ENCODE measurements at places on chromosomes 16 and 17.

DNA sequence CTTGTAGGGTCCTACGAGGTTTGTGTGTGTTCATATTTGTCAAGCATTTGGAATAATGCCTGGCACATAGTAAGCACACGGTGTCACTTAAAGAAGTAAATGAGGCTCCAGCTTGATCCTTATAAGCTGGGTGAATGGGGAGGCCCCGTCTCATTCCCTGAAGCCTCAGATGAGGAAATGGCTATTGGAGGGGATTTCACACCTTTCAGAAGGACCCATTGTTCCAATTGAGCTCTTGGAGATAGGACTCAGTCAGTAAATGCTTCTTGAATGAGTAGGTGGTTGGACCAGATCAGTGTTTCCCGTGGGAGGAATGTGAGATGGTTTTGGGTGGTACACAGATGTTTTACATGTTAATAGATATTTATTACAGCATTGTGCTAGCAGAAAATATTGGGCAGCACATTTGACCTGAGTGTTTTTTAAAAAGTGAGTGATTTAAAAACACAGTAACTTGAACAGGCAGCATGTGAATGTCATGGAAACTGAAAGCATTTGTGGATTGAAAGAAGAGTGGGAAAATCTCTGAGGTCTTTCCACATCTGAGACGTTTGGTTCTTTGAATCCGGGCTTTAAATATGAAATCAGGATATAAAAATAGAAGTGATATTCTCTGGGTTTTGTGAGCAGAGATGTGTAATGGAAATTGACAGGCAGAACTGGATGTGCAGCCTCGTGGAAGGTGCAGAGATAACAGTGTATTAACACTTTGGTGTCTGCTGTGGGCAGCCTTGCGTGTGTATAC, 36.4 kb upstream of the ARHGAP17 start:
- DNase-seq, result no peak

GRCh38 chr16:58828901-58829545, 94.9 kb upstream of the GOT2 start:
- no peak for DNase-seq

- no peak for DNase-seq
These were observed 8.0 kb upstream of the TSPOAP1 start for GRCh38 chr17:58336456-58337209.

DNA sequence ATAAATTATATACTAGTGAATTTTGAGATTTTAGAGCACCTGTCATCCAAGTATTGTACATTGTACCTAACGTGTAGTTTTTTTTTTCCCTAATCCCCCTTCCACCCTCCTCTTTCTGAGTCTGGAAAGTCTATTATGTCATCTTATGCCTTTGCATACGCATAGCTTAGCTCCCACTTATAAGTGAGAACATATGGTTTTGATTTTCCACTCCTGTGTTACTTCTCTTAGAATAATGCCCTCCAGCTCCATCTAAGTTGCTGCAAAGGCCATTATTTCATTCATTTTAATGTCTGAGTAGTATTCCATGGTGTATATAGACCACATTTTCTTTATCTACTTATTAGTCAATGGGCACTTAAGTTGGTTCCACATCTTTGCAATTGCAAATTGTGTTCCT, 177.0 kb upstream of the C16orf82 start:
- DNase-seq, result no peak

GRCh38 chr16:12344577-12345343, 368.2 kb downstream of the SNX29 start:
- DNase-seq, result no peak

DNA sequence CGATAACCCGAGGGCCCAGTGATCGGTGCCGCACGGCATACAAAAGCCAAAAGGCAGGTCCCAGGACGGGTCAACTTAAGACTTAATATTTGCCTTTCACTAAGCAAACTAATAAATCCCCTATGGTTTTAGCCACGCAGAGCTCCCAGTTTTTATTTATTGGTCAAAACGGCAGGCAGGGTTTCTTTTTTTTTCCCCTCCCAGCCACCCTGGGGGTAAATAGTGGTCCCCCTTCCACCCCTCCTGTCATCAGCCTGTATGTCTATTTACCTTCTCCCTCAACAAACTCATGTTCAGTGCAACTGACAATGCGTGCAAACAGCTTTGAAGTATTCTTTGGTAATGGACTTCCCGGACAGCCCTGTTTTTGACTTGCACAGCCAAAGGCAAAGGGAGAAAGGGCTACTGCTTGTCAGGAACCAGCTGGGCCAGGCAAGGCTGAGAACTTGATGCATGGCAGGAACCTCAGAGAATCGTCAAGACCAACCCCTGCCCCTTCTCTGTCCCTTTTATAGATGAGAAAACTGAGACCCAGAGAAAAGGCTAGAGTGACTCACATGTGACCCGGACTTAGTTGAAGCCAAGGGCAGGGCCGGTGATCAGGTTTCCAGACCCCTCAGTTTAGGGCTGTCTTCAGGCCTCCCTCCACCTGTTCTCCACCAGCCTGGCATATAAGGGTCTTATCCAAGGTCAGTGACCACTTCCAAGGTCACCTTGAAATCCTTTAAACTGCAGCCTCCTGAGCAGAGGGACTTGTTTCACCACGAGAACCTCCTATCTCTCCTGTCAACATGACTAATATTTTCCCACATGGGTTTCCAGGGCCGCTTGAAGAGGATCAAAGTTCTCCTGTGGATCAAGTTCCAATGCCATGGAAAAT, 279.0 kb downstream of the SOX9 start:
- no peak for DNase-seq

DNA sequence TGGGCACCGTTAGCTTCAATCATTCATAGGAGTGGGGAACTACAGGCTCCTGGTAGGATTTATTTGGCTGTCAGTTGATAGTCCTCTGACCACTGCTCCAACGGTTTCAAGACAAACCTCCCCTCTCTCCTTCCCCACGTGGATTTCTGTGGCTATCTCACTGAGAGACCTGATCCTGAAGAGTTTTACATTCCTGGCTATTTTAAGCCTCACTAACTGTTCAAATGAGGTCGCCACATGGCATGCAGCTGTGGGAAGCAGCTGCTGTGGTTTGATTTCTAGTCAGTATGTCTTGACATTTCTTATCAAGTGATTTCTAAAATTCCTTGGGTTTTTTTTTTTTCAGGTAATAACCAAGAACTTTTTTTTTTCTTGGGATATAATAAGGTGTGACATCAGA, 38.3 kb downstream of the CDK5R1 start:
- DNase-seq, result no peak

GRCh38 chr17:61227866-61228265, 171.8 kb upstream of the TBX2 start:
- no peak for DNase-seq

- no peak for DNase-seq
These were observed 39.7 kb downstream of the NACA2 start for GRCh38 chr17:61551255-61551742.

DNA sequence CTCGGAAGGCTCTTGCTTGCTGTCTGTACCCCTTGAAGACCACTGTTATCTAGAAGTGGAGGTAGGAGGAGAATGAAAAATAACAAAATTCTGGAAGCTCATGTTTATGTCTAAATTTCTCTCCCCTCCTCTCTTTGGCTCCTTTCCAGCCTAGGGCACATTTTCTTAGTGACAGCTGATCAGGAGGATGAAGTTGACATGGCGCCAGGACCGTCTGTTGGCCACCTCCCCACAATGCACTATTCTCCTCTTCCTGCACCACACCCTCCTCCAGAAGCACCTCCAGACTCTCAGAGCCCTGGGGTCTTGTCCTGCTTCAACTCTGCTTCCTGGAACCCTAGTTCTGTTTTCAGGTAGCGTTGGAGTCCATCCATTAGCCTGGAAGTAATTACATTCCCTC, 25.5 kb upstream of the SSTR2 start:
- no peak for DNase-seq

GRCh38 chr17:35944151-35944550, 638 bp upstream of the LYZL6 start:
- DNase-seq, result no peak

DNA sequence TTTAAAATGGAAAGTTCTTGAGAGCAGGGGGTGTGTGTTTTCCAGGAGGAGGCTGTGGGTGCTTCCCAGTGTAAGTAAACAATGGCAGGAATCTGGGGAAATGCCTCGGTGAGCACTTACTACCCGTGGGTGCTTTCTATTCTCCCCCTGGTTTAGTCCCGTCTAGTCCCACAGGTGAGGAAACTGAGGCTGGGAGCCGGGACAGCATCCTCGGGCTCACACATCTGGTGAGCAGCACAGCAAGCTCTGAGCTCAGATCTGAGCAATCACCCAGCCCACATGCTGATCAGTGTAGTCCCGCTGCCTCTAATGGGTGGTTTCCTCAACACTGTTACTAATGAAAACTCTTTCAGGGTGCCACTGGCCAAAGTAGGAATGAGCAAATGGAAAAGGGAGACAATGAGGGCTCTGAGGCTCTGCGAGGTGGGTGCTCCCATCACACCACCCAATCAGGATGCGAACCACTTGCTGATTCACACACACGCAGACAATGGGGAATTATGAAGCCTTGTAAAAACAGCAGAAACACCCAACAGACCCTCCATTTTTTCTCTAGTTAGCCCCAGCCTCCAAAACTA, 202.6 kb downstream of the PARN start:
- no peak for DNase-seq

- DNase-seq, result no peak
These were observed 124.9 kb downstream of the WSCD1 start for GRCh38 chr17:6195123-6195522.

DNA sequence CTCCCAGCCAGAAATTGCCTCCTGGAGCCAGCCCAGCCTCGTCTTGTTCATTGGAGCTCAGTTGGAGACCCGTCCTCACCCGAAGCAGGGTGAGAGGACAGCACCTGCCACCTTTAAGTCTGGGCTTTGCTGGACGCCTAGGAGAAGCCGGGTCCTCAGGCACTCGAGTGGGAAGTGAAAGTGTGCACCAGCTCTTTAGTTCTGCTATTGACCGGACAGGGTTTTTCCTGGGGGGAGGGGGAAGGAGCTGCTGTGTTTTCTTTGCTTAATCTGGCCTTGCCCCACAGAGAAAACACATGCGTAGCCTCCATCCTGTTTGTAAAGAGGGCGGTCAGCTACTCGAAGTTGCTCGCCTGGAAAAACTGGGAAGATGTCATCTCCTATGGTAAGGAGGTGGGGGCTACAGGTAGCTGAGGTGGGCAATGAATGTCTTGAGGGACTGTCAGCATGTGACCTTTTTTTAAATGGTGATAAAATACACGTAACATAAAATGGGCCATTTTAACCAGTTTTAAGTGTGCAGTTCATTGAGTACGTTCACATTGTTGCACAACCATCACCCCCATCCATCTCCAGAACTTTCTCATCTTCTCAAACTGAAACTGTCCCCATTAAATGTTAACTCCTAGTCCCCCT, 34.4 kb downstream of the CMIP start:
- DNase-seq, result no peak

GRCh38 chr17:385836-386140, 33.2 kb upstream of the RPH3AL start:
- no peak for DNase-seq

DNA sequence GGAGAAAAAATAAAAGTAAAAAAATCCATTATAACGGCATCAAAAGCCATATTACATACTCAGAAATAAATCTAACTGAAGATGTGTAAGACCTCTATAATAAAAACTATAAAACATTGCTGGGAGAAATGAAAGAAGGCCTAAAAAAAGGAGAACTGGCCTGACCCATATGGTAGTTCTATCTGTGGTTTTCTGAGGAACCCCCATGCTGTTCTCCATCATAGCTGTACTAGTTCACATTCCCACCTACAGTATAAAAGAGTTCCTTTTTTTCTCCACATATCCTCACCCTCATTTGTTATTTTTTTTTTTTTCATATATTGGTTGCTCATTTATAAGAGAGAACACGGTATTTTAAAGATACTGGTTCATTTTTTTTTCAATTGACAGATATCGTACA, 191.8 kb downstream of the STX8 start:
- DNase-seq, result no peak

- DNase-seq, result no peak
These were observed 30.6 kb upstream of the ENDOV start for GRCh38 chr17:80384078-80384960.

DNA sequence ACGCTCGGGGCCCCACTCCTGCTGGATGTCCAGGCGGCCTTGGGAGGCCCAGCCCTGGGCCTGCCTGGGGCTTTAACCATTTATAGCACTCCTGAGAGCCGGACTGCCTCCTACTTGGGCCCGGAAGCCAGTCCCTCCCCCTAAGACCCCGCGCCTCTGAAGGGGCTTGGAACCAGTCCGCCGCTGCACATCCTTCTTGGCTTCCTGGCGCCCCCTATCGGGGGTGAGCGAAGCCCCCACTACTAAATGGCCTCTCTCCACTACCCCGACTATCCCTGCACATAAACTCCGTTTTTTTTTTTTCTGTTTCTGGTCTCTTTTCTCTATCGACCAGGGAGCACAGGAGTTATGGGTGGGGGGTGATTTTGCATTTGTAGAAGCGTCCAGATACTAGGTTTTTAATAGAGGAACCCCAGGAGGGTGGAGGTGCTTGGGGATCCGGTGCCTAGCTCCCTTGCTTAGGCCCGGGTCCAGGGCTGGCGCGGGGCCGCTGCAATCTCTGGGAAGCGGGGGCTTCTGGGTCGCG, 633 bp upstream of the NOL3 start:
- DNase-seq, result no peak

- no peak for DNase-seq
These were observed 86.1 kb upstream of the RBFOX1 start for GRCh38 chr16:7246578-7246977.

GRCh38 chr16:11273721-11274324, 394 bp upstream of the PRM3 start:
- no peak for DNase-seq

DNA sequence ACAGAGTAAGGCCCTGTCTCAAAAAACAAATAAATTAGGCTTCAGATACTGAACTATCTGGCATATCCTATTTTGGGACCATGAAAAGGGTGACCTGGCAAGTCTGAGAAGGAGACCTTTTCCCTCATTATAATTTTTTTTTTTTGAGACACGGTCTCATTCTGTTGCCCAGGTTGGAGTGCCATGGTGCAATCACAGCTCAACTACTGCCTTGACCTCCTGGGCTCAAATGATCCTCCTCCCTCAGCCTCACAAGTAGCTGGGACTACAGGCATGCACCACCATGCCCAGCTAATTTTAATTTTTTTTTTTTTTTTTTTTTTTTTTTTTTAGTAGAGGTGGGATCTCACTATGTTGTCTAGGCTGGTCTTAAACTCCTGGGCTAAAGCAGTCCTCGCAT, 37.3 kb downstream of the PLCG2 start:
- no peak for DNase-seq

DNA sequence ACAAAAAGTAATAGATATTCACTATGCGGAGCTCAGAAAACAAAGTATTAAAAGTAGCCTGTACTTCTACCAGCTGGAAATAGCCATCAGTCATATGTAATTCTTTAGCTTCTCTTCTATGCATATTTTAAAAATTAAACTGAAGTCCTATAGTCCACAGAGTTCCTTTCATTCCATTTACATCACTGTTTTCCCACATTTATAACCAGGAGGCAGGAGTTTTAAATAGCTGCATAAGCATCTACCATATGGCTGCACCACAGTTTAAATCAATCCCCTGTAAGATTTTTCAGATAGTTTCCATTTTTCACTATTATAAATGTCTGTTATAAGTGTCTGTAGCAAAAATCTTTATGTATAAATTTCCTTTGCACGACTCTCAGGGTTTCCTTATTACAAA, 45.1 kb downstream of the ZFHX3 start:
- DNase-seq, result no peak

Measured in cortex of kidney (tissue), 1 donor.